ENCODE measurements at places on chromosomes 6 and 20. TPM values are rescaled to one million over a fixed set of nuclear protein-coding genes. Genes with fewer than 3 reads are reported as not detected.

The PAQR8 gene
- 3.7 TPM for polyA plus RNA-seq

The DEF6 gene
- polyA plus RNA-seq, result 5.1 TPM

DNA sequence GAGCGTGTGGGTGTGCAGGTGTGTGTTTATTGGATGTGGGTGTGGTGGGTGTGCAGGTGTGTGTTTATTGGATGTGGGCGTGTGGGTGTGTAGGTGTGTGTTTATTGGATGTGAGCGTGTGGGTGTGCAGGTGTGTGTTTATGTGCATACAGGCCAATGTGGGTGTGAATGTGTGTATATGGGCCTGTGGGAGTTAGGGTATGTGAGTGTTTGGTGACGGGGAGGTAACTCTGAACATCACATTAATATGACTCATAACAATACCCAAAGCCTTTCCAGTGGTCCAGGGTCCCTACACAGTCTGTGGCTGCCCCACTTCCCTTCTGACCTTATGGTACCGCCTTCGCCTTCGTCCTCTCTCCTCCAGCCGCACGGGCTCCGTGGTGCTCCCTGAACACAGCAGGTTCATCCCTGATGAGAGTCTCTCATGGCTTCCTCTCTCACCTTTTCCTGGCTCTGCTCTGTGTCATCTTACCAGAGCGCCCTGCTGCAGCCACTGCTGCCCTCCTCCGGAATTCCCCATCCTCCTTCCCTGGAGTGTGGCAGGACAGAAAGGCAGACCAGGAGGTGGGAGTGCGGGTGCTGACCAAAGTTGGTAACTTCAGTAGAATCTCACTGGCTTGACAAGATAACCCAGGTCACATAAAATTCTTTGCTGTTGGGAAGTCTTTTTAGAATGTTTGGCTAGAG lies 80.0 kb downstream of the SLC2A10 start:
- DNase-seq, result no peak

DNA sequence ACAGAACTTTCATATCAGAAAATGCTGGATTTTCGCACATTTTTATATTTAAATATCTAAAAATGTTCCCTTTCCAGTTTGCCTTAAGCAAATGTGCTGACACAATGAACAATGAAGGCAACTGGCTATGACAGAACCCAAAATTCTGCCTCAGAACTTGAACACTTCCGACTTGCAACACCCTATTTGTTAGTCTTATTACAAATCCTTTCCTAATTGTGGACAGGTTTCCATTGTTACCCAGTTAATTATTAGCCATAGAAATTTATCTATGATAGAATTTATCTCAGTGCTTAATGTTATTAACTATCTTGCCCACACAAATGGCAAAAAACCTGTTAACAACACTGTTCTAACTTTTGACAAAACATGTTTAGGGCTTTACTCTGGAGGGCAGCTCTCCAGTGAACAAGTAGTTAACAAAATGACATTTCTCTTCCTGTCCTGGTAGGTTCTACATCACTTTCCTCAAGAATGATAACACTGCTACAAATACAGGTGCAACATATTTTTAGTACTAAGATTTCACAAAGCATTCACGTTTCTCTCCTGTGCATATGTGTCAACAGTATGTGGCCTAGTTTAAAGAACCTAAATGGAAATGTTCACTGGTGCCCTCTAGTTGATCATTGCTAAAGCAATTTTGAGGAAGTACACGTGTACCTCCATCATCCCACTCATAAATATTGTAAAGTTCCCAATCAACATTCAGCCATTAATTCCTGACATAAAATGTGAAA lies 58.4 kb downstream of the HIVEP2 start:
- DNase-seq, result peak; percentile 11

DNA sequence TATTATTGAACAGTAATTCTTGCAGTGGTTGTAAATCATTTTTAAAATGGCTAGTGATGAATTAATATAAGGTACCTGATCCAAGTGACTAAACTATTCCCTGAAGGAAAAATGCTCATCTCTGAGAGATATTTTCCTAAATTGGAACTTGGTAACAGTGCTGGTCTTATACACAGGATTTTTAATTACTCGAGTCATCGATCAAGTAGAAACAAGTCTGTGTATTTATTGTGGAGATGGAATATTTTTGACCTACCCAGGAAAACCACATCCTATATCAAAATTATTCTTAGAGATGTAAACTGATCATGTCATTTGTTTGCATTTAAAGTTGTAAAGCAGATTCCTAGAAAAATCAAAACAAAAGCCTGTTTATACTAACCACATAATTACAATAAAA lies 166.9 kb downstream of the MOXD1 start:
- DNase-seq, result no peak
